ENCODE measurements at places on chromosomes 3 and 15.
A peak's percentile ranks its signal among the peaks of the same experiment; 100 is the strongest.

- no peak for DNase-seq
These were observed 422.2 kb downstream of the ZNF385D start for GRCh38 chr3:21328711-21329390.

DNA sequence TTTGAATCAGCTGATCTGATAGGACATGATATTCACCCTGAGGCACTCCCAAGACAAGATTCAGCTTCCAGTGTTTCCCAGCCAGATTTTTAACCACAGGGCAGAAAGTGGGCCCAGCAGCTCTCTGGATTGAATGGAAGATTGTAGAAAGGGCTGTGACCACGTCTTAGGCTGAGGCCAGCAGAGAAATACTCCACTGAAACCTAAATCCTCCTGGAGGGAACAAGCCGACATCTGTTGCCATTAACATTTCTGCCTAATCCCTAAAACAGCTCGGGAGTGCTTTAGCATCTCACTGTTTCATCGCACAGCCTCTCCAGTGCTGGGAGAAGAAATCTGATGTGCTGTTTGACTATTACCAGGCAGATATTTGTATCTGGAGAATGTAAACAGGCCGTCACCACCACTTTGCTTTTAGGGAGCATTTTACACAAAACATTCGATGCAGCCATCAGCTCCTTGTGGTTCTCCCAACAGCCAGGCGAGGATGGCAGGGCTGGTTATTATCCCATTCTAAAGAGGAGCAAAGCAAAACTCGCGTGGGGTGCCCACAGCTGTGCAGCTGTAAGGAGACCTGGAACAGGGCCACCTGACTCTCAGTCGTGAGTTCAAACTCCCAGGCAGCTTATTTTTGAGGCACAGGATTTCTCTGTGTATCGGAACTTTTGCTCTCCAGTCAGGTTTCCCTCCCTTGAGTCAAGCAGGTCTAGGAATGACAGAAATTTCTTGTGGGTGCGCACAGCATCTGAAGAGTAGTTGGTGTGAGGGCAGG lies 117.4 kb downstream of the LIPC start:
- DNase-seq = no peak

DNA sequence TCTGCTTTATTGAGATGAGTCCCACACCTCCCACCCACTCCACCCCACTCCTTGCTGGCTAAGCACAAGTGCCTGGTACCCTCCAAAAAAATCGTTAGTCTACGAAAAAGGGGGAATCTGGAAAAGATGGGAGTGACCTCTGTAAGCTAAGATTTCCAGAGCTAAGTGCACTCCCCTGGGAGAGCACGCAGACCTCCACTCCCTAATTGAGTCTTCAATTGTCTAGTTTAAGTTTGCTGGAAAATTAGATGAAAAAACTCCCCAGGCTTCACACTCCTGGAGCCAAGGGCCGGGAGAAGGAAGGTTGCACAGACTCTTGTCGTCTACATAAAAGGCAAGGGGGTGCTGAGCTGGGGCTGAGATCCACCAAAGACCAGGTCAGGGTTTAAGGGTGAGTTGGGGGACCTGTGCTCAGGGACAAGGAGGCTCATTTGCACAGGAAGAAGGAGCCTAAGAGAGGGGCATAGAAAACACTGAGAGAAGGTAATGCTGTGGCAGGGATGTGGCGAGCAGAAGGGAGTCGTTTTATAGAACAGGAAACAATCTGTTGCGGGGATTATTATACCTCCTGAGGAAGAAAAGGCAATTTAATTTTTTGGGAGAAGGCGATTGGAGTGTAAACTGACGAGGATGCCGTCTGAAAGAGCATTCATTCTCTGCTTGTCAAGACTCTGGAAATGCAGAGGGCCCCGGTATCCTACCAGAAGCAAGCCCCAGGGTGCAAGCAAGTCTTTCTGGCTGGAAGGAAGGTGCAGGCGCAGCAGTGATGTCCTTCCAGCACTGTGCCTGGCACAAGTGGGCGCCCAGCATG lies 126.5 kb upstream of the DLG1 start:
- no peak for DNase-seq

- DNase-seq = no peak
These were observed 19.1 kb upstream of the SCAANT1 start for GRCh38 chr3:63931290-63931689.

DNA sequence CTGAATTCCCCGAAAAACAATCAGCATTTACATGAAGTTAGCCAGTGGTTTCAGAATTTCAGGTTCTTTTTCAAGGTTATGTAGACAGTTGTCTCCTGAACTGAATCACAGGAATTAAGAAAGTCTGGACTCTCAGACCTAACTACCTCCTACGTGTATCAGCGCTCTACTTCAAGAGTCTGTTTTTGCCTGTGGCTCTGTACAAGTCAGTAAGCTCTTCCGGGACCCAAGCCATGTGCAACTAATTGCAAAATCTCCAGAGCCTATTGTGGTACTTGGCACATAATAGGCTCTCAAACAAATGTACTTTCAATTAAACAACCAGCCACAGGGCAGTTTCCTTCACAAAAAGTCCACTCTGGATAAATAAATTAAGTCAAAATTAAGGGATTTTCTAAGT lies 414.2 kb downstream of the PDCD6IP start:
- DNase-seq = peak; percentile 10

DNA sequence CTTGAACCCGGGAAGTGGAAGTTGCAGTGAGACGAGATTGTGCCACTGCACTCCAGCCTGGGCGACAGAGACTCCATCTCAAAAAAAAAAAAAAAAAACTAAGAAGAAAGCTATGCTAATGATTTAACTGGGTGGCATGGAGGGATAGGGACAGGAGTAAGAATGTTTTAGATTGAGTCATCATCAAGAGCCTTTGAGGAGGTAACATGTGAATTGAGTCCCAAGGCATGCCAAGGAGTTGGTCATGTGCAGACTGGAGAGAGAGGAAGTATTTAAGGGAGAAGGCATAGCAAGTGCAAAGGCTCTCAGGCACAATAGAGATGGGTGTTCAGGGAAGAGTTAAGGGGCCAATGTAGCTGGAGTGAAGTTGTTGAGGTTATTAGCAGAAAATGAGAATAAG lies 9.1 kb downstream of the BNC1 start:
- no peak for DNase-seq

GRCh38 chr3:172355836-172356235 lies 92.4 kb downstream of the GHSR start:
- DNase-seq = no peak

GRCh38 chr3:185929192-185930151 lies 8.3 kb downstream of the TRA2B start:
- DNase-seq = no peak

- no peak for DNase-seq
These were observed 683 bp upstream of the CACNA2D3 start for GRCh38 chr3:54121414-54122323.

GRCh38 chr15:95594496-95594895 lies 736.0 kb upstream of the NR2F2 start:
- DNase-seq = no peak

DNA sequence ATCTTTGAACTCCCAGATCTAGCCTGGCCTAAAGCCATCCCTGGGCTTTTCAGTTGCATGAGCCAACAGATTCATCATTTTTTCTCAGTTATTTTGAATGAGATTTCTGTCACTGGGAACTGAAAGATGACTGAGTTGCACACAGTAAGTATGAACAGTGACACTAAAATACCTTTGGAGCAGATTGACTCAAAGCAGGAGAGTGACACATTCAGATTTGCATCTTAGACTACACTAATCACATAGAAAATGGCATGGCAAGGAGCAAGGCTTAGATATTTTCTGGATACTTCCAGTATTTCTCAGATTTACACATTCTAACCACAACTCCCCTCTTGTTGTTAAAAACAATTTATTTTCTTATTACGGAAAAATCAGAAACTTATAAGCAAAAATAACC lies 32.8 kb downstream of the SEC62 start:
- no peak for DNase-seq

DNA sequence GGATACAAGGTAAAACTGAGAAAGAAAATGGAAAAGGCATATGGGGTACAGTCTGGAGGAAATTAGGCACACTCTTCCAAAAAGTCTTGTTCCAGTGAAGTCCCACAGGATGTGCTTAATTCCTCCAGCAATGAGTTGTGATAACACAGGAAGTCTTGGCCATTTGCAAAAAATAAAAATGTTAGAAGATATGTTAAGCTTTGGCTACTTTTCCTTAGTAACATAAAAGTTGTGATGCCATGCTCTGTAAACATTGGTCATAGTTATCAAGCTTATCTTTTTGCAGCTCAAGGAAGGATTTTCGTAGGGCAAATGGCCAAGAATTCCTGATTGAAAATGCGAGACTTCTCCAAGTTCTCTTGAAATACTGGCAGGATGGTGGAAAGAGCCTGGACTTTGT lies 26.4 kb downstream of the LNP1 start:
- DNase-seq = no peak

DNA sequence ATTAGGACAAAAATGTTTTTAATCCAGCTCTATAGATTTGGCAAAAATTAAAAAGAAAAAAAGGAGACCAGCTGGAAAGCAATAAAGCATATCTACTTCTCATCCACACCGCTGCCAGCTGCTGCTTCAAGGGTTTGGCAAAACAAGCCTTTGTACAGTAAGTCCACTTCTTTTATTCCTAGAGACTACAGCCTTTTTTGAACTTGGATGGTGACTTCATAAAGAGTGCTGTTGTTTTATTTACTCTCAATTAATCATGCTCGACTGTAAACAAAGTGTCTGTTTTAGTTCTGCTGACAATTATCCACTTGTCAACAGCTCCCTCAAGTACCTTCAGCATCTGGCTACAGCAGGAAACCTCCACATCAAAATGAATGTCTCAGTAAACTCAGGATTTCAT lies 12.3 kb upstream of the FOXB1 start:
- no peak for DNase-seq

DNA sequence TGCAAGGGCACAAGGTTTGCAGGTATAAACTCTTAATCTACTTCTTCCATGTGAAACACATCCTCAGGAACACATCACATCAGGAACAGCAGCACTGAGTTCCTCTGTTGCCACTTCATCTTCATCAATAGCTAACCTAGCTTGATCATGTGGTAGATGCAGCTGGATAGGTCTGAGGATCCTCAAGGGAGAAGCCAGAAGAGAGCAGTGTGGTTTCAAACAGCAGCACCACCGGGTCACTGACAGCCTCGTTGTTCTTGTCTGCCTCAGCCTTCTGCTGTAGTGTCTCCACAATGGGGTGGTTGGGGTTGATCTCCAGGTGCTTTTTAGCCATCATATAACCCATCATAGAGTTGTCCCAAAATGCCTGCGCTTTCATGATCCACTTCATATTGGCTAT lies 58.8 kb downstream of the ADAM10 start:
- DNase-seq = no peak

DNA sequence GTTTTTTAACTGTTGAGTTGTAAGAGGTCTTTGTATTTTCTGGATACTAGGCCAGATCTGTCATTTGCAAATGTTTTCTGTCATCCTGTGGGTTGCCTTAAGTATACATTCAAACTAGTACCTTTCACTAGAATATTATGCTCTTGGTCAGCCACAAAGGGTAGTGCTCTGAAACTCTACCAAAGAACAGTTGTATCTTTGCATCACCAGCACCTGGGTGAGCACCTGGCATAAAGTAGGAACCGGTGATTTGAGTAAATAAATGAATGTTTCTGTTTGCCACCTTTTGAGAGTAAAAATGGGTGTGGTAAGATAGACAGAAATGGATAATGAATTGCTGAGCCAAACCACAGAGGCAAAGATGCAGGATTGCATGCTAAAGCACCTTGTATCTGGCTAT lies 98.7 kb downstream of the SLCO3A1 start:
- peak; percentile 30 for DNase-seq

All from NCI-H748 treated with DMSO at 0.1 percent for 48 hours (cell line).